ENCODE measurements at places on chromosomes 1 and 21.

- DNase-seq: no peak
Measured at GRCh38 chr1:10854856-10855459, 58.5 kb upstream of the CASZ1 start.

- DNase-seq: no peak
Measured at GRCh38 chr1:1199961-1200875, 6.2 kb downstream of the TNFRSF18 start.

DNA sequence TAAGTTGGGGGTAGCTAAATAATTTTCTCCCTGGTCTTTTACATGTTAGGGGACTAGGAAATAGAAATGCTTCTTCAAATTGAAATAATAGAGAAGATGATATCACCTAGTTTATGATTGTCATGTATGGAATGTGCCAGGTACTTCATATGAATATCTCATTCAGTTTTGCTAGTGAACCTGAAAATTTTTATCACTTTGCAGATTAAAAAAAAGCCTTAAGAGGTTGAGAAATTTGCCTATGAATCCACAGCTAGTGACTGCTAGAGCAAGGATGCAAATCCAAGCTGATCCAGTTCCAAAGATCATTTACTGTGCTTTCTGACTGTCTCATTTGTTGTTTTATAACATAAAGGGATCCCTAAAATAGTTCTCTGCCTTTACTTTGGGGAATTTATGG lies 24.7 kb downstream of the RNF2 start:
- DNase-seq: no peak

GRCh38 chr21:26366781-26367180 lies 196.2 kb upstream of the APP start:
- no peak for DNase-seq

DNA sequence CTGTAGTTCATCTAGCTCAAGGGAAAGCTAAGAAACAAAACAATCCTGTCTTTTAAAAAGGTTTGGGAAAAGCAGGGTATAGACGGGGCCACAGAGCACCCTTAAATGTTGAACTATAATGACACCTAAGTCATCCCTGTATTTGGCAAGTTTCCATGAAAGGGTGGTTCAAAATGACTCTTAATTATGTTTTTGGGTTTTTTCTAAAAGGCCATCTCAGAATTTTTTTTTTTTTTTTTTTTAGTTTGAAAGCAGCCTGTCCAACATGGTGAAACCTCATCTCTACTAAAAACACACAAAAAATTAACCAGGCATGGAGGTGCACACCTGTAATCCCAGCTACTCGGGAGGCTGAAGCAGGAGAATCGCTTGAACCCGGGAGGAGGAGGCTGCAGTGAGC lies 22.2 kb downstream of the TOMM20 start:
- DNase-seq: no peak

All from CD4-positive, alpha-beta T cell (primary cell).